IPS DF 6.9 (cell line): ENCODE measurements at places on chromosomes 1 and 21.

GRCh38 chr1:236107121-236107907, 35.0 kb upstream of the GPR137B start:
- no peak for DNase-seq

- DNase-seq, result no peak
Measured at GRCh38 chr1:26003756-26004155, 5.9 kb upstream of the PAFAH2 start.

DNA sequence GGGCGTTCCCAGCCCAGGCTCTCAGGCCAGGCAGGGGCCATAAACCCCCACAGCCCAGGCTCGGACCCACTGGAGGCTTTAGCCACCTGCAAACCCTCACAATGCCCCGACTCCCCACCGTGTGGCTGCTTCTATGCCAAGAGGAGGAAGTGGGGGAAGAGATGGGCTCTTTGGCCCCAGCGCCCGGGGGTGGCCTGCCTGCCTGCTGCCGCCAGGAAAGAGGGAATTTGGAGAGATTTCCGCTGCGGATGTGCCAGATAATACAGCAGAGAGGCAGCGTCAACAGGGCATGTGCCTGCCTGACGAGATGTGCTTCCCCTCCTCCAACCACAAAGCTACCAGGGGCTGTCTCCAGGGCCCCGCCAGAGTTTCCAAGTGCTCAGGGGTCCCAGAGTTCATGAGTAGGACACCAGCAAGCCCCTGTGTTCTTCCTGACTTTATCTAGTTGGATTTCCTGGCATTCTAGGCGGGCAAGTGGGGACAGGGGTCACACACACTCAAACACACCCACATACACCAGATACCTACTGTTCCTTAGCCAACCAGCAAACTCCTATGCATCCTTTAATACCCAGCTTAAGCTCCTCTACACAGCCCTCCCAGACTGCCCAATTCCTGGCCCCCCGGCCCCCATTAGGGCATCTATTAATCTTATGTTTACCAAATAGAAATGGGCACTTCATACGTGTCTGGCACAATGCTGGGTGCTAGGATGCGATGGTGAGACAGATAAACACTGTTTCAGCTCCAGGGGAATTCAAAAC, 14.1 kb downstream of the EPHA2 start:
- DNase-seq, result no peak

- no peak for DNase-seq
Measured at GRCh38 chr1:26582053-26582835, 52.7 kb downstream of the RPS6KA1 start.

DNA sequence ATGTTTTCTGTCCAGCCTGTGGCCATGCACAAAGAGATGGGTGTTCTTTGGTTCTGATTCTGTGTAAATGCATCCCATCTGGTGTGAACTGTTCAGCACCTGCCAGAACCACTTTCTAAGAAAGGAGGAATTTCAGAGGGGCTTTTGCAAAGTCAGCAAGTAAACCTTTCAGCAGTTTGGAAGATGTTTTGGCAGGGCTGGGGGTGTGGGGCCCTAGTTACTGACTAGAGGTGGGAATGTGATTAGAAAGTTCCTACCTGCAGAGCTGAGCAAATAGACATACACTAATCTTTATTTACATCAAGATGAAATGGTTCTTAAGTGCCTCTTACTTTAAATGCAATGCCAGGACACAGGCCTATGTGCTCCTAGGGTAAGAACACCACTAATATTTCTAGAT, 378.1 kb upstream of the USP24 start:
- DNase-seq, result no peak
